Activated CD4-positive, CD25-positive, alpha-beta regulatory T cell treated with anti-CD3 and anti-CD28 coated beads, Interleukin-2, amount 50 U/mL, for 24 hours (primary cell): ENCODE measurements at places on chromosomes 6 and 20.

- peak; percentile 65 for ATAC-seq
These were observed 693 bp downstream of the HLA-F start for GRCh38 chr6:29723666-29724588.

DNA sequence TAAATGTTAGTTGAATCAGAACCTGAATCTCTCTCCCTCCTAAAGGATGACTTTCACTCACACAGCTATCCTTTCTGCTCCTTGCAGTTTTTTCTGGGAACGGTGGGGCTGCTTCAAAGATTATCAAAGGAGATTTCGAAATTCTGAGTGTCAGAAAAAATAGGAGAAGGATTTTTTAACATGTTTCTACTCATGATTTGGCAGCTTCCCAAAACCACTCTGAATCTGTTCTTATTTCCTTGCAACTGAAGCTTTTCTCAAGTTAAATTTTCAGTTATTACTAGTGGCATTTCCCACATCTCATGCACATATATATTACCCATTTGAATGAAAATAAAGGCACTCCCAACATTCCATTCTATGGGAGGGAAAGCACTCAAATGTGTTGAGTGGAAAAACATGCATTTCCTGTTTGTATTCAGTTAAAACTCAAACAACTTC is 123.6 kb downstream of the LCA5 start:
- ATAC-seq, result no peak

DNA sequence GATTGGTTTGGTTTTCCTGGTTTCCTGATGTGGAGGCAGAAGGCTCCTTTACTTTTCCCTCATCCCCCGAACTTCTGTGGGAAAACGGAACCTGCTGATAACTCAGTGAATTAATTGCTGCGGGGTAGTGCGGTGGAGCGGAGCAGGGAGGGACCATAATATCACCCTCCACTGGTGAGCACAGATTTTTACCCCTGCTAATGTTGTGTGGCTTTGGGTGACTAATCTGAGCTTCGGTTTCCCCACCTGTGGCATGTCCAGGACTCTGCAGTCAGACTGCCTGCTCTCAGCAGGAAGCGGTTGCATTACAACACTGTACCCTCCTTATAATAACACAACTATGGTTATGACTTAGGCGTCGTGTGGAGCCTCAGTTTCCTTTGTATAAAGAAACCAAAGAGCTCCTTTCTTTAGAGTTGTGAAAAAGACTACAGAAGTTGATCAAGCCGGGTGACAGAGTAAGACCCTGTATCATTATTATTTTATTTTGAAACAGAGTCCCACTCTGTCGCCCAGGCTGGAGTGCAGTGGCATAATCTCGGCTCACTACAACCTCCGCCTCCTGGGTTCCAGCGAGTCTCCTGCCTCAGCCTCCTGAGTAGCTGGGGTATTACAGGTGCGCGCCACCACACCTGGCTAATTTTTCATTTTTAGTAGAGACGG is 2.2 kb upstream of the ID1 start:
- peak; percentile 86 for ATAC-seq

GRCh38 chr6:83853178-83854000 is at the start of gene RIPPLY2:
RIPPLY2 (plus strand) TSS chr6:83853360; CDS start chr6:83853417, 57 bp downstream.
- ATAC-seq, result peak; percentile 48

GRCh38 chr20:41247523-41248367 is 69.8 kb downstream of the ZHX3 start:
- ATAC-seq, result no peak

DNA sequence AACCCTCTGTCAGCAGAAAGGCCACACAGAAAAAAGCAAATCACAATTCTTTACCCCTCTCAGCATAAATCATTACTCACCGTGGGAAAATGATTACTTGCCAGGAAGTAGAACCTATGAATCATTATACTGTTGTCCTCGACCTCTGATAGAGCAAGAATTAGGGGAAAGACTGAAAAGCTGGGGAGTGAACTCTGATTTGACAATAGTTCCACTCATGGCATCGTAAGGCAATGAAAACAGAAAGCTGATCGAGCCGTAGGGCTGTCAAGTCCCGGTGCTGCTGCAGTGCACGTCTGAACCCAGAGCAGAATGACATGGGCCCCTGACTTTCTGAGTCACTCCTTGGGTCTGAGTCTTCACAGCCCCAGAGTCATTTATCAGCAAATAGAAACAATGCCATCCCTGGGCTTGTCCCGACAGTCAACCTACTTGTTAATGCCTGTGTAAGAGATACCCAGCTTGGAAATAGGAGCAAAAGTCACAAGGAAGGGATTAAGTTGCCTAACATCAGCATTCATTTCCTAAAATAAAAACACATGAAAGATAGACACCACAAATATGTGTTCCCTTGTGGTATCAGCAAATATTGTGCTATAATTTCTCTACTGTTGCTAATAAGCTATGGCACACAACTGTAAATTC is 224.8 kb upstream of the MARCKS start:
- ATAC-seq, result peak; percentile 83

GRCh38 chr20:32009564-32009963 is 674 bp upstream of the CCM2L start:
- no peak for ATAC-seq

DNA sequence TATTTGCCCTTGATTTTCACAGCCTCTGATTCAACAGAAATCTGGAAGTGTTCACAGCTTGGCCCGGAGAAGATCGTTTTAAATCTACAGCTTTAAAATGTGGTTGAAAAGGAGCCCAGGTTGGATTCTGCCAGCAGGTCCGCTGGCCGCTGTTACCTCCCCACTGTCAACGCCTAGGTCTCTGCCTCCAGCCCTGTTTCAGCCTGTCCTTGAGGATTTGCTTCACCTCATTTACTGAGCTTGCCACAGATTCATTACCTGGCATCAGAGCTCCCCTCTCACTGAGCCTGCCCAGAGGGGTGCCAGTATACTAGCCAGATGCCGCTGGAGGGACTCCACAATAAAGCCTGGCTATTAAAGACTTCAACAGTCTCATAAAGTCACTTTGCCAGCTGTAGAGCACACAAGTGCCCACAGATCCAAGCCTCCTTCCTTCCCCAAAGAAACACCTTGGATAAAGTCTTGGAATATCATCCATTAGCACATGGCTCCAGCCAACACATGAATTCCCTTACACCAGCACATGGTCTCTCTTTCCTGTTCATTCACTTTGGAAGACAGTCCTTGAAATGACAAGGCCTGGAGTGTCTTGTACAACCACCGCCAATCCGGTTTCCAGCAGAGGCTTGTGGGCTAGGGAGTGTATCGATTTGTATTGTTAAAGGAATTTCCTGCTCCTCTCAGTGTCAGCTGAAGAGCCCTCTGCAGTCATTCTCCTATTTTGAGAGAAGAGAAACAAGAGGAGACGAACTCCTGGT is 9.5 kb upstream of the NR2E1 start:
- ATAC-seq, result no peak

DNA sequence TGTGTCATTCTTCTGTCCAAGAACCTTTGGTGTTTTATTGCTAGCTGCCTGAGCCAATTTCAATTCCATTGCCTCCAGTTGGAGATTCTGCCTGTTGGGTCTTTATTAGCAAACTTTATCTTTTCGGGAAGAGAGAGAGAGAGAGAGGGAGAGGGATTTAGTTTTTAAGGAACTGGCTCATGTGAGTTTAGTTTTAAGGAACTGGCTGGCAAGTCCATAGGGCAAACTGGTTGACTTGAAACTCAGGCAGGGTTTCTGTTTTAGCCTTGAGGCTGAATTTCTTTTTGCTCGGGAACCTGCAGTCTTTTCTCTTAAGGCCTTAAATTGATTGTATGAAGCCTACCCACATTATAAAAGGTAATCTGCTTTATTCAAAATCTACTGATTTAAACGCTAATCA is 23.0 kb downstream of the BCKDHB start:
- ATAC-seq, result no peak

GRCh38 chr20:42923348-42923918 is 266.3 kb downstream of the PTPRT start:
- no peak for ATAC-seq

DNA sequence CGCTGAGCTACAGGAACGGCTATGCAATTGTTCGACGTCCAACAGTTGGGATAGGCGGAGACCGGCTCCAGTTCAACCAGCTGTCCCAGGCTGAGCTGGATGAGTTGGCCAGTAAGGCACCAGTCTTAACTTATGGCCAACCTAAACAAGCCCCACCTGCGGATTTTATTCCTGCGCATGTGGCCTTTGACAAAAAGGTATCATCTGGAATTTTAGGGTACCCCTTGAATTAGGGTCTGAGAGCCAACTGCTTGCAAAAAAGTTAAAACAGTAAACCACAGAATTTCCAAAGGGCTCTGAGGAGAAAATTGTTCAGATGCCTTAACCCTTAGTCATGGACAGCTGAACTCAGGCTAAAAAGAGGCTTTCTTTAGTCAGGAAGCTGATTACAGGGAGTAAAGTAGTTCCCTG is 3.8 kb downstream of the EFHC1 start:
- no peak for ATAC-seq

DNA sequence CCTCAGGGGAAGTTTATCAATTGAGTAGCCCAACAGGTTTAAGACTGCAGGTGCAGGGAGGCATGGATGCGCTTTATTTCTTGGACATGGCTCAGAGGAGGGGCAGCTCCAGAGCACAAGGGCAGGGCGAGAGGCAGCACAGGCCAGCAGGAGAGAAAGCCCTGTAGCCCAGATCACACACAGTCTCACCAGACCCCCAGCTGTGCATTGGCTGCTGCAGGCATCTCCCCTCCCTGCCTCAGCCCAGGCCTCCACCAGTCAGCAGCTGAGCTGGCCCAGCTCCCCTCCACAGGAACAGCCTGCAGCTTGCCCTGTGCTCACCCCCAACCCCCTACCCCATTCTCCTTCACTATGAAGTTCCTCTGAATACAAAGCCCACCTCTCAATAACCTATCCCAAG is 24.7 kb downstream of the MRPL14 start:
- ATAC-seq, result no peak

DNA sequence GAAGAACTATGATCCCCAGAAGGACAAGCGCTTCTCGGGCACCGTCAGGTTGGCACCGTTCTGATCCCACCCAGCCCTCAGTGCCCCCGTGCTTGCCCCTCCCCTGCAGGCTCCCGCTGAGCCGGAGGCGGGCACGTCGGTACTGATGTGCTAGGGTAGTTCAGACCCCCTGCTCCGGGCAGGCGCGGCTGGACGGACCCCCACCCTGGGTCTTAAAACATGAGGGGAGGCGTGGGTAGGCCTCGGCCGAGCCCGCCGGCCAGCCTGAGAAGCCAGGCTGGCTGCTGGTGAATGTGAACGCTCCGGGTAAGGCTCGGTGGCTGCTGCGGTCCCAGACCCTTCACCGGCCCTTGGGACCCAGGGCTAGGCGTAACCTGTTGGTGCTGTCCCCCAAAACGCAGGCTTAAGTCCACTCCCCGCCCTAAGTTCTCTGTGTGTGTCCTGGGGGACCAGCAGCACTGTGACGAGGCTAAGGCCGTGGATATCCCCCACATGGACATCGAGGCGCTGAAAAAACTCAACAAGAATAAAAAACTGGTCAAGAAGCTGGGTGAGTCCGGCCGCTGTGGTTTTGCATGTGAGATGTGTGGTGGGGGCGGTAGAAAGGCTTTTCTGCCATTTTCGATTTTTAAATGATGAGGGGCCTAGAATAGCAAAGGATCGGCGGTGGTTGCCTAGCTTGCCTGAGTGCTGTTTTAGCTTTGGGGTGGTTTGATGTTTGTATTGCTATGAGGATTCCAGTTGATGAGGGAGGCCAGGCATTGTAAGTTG is 964 bp downstream of the RPL10A start:
- peak; percentile 3 for ATAC-seq

GRCh38 chr6:157645201-157645795 is 177.7 kb upstream of the SNX9 start:
- ATAC-seq, result no peak

DNA sequence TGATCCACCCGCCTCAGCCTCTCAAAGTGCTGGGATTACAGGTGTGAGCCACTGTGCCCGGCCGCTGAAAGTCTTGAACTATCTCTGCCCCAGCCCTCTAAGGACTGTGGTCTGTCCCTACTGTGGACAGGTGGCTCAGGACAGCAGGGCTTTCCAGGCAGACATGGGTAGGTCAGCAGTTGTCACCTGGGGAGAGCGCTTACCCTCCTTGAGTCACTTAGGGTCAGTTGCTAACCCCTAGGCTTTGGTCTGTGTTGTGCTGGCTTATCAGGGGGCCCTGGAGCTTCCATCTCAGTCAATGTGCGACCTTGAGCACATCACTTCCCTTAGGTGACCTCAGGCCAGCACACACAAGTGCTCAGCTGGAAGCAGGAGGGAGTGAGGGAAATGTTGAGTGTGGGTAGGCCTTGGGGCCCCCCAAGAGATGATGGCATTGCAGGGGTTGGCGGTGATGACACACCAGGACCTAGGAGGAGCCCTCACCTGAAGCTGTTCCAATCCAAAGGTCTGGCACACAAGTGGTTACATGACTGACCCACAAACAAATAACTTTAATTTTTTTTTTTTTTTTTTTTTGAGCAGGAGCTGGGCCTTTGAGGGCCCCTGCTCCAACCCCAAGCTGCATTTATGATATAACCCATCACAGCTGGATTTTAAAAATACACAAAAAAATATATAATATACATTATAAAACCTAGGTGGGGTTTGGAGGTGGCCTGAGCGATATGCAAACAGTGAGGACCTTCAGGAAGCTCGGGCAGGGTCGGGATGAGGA is 5.1 kb downstream of the RPL10A start:
- ATAC-seq, result no peak

DNA sequence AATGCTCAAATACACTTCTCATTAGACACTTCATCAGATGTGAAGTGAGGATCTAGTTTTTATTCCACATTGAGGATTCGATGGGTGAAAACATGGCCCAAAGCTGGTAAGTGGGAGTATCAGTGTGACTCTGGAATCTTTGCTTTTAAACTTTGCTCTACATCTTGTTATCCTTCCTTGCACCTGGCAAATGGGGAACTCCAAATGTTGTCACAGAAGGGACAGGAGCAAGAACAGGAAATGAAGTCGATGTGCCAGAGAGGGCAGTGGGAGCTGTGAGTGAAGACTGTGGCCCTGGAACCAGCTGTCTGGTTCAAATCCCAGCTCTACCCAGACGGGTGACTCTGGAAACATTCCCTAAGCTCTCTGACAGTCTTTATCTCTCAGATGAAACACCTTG is 86.7 kb upstream of the AGPAT4 start:
- ATAC-seq, result no peak

GRCh38 chr20:58018590-58018989 is 209.9 kb downstream of the ANKRD60 start:
- no peak for ATAC-seq

- no peak for ATAC-seq
These were observed 4.4 kb upstream of the PTPRT start for GRCh38 chr20:43194137-43194536.

DNA sequence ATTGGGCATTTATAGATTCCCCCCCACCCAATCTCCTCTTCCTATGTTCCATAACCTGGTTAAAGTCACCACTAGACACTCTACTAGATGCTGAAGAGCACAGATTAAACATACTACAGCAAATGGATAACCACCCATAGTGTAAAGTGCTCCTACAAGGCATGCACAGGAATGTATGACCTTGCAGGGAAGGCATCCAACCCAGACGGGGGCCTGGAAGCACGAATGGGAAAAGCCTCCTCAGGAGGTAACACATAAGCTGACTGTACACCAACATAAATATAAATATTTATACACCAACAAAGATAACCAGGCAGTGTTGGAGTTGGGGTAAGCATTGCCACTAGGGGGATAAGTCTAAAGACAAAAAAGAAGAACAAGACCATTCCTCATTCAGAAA is 691.7 kb downstream of the GRIK2 start:
- ATAC-seq, result no peak

- no peak for ATAC-seq
These were observed 1.4 kb downstream of the DCDC2 start for GRCh38 chr6:24356310-24356973.
